ENCODE measurements at places on chromosomes 5 and 9.

DNA sequence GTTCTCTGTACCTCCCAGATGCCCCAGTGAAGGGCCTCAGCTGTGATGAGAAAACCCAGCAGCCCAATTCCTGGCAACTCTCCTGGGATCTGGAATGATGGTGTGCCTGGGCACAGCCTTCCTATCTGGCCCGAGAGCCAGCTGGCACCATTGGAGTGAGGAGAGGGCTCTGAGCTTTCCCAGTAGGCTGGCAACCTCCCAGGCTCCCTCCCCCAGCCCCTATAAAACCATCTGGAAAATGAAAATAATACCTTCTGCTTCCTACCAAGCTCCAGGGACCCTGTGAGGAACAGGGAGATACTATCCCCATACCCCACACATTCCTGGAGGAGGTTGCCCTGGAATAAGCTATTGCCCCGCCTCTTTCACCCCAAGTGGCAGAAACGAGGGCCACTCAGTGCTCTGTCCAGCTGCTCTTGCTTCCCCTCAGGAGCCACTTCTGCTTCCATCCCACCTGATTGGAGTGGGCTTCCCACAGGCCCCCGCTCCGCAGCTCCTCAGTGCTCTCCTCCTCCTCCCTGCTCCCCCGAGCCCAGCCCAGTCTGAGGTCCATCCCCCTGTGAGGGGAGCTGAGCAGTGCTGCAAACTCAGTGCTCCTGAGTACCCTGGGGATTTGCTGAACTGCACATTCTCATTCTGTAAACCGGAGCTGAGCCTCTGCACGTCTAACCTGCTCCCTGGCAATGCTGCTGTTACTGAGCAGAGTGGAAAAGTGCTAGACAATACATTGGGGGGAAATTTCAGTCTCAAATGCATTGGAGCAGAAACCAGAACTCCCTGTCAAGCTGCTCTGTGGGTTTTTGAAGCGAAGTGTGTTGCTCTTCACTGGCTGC is 74.7 kb downstream of the THBS4 start:
- DNase-seq, result peak; percentile 44

DNA sequence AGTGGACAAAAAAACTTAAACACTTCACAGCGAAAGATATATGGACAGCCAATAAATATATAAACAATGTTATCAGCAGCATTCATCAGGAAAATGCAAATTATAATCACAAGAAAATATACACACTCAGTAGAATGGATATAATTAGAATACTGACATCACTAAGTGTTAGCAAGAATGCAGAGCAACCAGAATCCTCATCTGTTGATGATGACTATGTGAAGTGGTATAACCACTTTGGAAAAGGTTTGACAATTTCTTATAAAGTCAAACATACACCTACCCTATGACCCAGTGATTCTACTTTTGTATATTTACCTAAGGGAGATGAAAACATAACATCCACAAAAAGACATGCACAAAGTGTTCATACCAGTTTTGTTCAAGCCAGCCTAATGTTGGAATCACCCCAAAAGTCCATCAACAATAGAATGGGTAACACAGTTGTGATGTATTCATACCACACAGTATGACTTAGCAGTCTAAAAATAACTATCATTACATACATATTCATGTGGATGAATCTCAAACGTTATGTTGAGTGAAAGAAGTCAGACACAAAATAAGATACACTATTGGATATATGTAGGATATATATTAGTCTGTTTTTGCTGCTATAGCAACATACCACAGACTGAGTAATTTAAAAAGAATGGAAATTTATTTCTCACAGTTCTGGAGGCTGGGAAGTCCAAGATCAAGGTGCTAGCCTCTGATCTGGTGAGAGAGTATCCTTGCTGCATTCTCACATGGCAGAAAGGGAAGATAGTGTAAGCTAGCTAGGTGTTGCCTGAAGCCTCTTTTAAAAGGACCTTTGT is 148.8 kb upstream of the ADAMTSL1 start:
- DNase-seq, result no peak

GRCh38 chr9:20551236-20551635 is 71.1 kb downstream of the MLLT3 start:
- DNase-seq, result no peak

- no peak for DNase-seq
Measured at GRCh38 chr5:151383011-151383410, 35.7 kb upstream of the SLC36A2 start.

DNA sequence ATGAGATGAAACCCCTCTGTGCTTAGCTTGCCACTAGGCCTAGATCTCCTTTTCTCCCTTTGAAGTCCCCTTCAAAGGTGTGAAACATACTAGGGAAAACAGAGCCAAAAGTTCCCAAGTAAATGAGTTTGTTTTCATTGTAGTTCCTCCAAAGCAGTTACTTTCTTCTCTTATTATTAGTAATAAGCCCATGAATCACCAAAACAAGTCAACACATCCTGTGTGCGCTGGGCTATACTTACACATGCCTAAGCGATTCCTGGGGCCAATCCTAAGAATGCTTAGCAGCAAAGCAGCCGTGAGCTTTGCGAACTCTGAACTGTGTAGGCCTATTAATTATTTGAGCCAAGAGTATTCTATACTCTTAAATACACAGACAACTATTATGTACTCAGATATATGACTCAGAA is 7.6 kb downstream of the ENC1 start:
- DNase-seq, result no peak

- DNase-seq, result no peak
Measured at GRCh38 chr5:55603922-55604321, 69.2 kb upstream of the PLPP1 start.

- no peak for DNase-seq
Measured at GRCh38 chr5:94698197-94698596, 79.7 kb downstream of the SLF1 start.

DNA sequence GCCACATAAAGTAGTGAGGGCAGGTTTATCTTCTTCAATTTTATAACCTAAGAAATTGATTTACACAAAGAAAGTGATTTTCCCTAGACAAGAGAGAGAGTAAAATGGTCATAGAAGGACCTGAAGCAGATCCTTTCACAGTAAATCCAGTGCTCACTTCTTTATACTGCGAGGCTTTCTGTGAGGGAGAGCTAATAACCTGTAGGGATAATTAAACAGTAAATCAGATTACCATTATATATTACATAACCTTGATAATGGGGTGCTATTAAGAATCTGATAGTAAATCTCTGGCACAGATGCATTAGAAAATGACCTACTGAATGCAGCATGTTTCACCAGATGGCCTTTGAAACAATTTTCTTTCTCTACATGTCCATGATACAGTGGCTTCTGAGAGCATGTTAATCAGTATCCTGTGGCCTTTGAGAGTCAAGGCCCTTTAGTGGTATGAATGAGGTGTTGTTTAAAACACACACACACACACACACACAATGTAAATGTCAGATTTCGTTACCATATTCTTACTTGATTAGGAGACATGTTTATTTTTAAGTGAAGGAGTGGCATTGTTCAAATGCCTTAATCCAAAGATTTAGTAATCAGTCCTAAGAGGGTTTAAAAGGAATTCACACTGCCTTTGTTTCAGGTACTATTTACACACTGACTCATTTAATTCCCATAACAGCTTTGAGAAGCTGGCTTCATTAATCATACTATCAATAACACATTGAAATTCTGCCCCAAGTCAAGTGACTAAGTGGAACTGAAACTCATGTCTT is 124.7 kb downstream of the ALDH1A1 start:
- DNase-seq, result peak; percentile 13

DNA sequence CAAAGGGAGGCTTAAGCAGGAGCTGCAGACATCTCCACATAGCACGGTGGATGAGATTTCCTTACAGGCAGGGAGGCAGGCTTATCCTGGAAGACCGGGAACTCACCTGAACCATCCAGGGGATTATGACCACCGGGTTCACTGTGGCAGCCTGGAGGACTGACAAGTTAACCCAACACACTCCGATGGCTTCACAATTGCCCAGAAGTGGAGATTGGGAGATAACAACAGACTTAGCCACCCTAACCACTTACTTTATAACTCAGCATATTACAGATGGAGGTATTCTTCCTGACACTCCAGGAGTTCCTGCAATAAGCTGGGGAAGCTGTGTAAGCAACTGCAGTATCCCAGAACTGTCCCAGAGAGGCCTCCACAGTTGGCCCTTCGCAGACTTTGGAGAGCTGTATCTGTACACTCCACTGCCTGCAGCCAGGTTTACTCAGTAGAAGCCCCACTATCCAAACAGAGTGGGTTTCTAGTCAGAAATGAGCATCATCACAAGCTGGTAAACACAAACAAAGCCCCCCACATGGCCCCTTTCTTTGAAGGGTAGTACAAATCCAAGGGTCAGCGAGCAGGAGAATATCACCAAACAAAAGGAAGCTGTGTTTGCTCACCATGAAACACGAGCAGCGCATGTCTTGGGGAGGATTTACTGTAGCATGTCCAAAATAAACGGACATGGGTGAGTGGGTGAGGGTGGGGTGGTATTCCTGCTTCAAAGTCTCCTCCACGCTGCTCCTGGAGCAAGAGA is 462.2 kb downstream of the RASEF start:
- peak; percentile 14 for DNase-seq

DNA sequence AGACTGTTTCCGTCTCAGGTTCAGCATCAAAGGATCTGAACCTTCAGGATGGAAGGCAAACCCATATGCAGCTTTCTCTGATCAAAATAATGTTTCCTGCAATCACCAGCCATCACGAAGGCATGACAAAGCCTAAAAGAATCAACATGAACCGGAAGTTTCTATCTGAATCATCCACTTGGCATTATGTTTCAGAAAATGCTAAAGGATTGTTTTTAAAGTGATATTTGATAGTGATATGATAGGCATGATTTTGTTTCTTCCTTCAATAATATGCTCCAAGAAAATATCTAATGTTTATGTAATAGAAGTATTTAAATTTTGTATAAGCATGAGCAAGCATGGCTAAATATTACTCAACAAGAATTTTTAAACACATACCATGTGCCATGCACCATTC is 219.6 kb downstream of the PLK2 start:
- no peak for DNase-seq

DNA sequence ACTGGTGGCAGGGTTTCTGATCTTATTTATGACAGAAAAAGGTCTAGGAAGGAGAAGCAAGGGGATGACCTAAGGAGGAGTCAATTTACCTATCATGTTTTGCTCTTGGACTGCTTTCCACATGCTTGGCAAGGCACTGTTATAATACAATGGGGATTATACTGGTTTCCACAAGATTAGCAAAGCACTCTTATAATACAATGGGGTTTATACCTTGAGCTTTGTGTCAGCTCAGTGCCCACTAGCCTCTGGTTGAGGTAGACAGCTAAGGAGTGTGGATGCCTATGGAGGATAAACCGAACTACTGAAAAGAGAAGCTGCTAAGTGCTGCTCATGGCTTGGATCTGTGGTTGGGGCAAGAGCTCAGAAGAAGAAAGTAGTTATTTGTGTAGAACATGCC is 68.7 kb downstream of the MRPS27 start:
- DNase-seq, result peak; percentile 65

DNA sequence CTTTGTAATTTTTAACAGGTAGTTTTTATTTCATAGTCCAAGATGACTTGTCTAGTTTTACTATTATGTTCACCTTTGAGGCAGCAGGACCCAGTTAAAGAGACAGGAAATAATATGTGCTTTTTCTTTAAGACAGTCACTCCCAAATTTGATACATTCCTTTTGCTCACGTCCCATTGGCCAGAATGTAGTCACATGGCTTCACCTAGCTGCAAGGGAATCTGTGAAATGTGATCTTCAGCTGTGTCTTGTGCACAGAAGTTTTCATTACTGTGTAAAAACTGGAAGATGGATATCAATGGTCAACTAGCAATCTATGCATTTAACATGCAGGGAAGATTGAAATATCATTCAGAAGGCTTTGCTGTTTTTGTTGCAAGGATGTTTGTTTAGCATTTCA is 41.1 kb downstream of the XRCC4 start:
- DNase-seq, result no peak

- no peak for DNase-seq
Measured at GRCh38 chr5:9428272-9428671, 117.6 kb downstream of the SEMA5A start.

- no peak for DNase-seq
Measured at GRCh38 chr5:45089870-45090269, 281.1 kb downstream of the MRPS30 start.

- no peak for DNase-seq
Measured at GRCh38 chr5:31361234-31361633, 167.7 kb downstream of the CDH6 start.

- DNase-seq, result no peak
Measured at GRCh38 chr5:120926471-120926870, 462.4 kb downstream of the PRR16 start.

- DNase-seq, result peak; percentile 56
Measured at GRCh38 chr9:135906291-135907005, 898 bp downstream of the CAMSAP1 start.

DNA sequence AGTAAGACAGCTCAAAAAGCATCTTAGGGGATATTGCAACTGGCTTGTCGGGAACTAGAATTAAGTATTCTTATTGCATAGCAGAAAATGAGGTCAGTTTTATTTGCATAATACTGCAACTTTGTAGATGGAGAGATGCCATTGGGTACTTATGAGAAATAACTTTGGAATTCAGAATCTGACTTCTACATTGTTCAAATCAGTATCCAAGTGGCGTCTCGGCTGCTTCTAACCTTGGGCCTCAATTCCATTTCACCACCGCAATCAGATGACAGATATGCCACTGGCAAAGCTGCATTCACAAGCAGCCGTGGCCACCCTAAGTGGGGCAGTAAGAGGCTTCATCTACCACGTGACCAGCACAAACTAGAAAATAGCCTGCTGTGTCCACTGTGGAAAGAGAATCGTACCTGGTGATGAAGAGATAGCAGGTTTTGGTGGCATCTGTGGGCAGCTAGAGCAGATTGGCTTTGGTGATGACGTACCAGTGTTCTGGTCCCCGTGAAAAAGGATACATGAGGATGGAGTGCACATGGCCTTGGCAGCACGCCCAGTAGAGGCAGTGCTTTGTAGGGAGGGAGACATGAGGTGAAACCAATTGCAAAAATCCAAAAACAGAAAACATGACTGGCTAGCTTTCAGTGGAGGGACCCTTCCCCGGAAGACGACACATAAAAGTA is 116.6 kb downstream of the KLHL3 start:
- DNase-seq, result no peak

GRCh38 chr5:77864997-77865396 is 88.9 kb upstream of the TBCA start:
- no peak for DNase-seq

GRCh38 chr9:108396193-108396592 is 459.6 kb downstream of the ACTL7B start:
- DNase-seq, result no peak
